Fibroblast of the aortic adventitia (primary cell): ENCODE measurements at places on chromosomes 5 and 9. TPM values are rescaled to one million over a fixed set of nuclear protein-coding genes. Genes with fewer than 3 reads are reported as not detected.

Gene PCDHB12
- total RNA-seq = 0.18 and 0.25 TPM in 2 replicates

Gene ARHGAP26
- total RNA-seq = 9.0 and 15.2 TPM in 2 replicates

Gene STPG3
- total RNA-seq = not detected in 2 replicates

Gene RELL2
- 2.6 and 6.6 TPM in 2 replicates for total RNA-seq

Gene CANX
- 645 and 1,866 TPM in 2 replicates for total RNA-seq

Gene CDKN2A
- total RNA-seq = 21.8 and 59.9 TPM in 2 replicates

Gene VCP
- total RNA-seq = 203 and 210 TPM in 2 replicates

Gene GFI1B
- not detected in 2 replicates for total RNA-seq

Gene KIF3A
- 12.7 and 29.2 TPM in 2 replicates for total RNA-seq

Gene GPX8
- 79.7 and 244 TPM in 2 replicates for total RNA-seq

Gene DIAPH1
- 16.3 and 22.1 TPM in 2 replicates for total RNA-seq

Gene EFNA5
- total RNA-seq = 2.1 and 33.1 TPM in 2 replicates

Gene CDX1
- 0.18 and 0.65 TPM in 2 replicates for total RNA-seq

Gene DTWD2
- 7.7 and 9.0 TPM in 2 replicates for total RNA-seq

Gene MAMDC2
- total RNA-seq = 0.45 and 2.8 TPM in 2 replicates

Gene SMIM27
- total RNA-seq = 1.6 and 1.9 TPM in 2 replicates

Gene PLPP7
- 5.6 and 9.8 TPM in 2 replicates for total RNA-seq

Gene TNIP1
- total RNA-seq = 33.7 and 42.9 TPM in 2 replicates

Gene ORM1
- total RNA-seq = not detected in 2 replicates

Gene TAS2R1
- total RNA-seq = not detected in 2 replicates

Gene PCDHB6
- total RNA-seq = 0.18 TPM in 1 of 2 replicates, not detected in the other

Gene TMEM250
- total RNA-seq = 46.1 and 87.9 TPM in 2 replicates

Gene FGF18
- total RNA-seq = 0.54 TPM in 1 of 2 replicates, not detected in the other

Gene FOXD1
- 0.74 and 4.2 TPM in 2 replicates for total RNA-seq

Gene C9orf72
- total RNA-seq = 7.5 and 31.7 TPM in 2 replicates

Gene DAPK1
- total RNA-seq = 30.9 and 119 TPM in 2 replicates

Gene FAM219A
- 6.1 and 7.0 TPM in 2 replicates for total RNA-seq

Gene CHD1
- total RNA-seq = 44.4 and 45.2 TPM in 2 replicates

Gene NIPAL4
- under 0.01 TPM in 1 of 2 replicates, not detected in the other for total RNA-seq

Gene SLU7
- total RNA-seq = 59.5 and 69.7 TPM in 2 replicates

Gene PCDHAC1
- total RNA-seq = 0.16 TPM in 1 of 2 replicates, not detected in the other

Gene PCDHB16
- total RNA-seq = 0.25 and 0.36 TPM in 2 replicates

Gene DMRTA1
- 0.81 and 0.90 TPM in 2 replicates for total RNA-seq

Gene C9orf78
- 37.3 and 107 TPM in 2 replicates for total RNA-seq

Gene DMRT3
- not detected in 2 replicates for total RNA-seq

Gene APBA1
- 2.7 and 12.4 TPM in 2 replicates for total RNA-seq

Gene CTSL
- total RNA-seq = 510 and 513 TPM in 2 replicates

Gene CCDC192
- total RNA-seq = not detected in 2 replicates

Gene CARTPT
- not detected in 2 replicates for total RNA-seq

Gene FREM1
- total RNA-seq = 0.45 and 0.49 TPM in 2 replicates

Gene EQTN
- not detected in 2 replicates for total RNA-seq

Gene GABRA1
- total RNA-seq = not detected in 2 replicates

Gene LAMC3
- 0.08 TPM in 1 of 2 replicates, not detected in the other for total RNA-seq

Gene SPINK6
- total RNA-seq = not detected in 2 replicates
